ENCODE measurements at places on chromosomes 11 and 22.

- no peak for DNase-seq
Observed at GRCh38 chr11:26112264-26112663, 219.7 kb upstream of the ANO3 start.

- DNase-seq = no peak
Observed at GRCh38 chr11:75346912-75347647, 4.4 kb downstream of the ARRB1 start.

DNA sequence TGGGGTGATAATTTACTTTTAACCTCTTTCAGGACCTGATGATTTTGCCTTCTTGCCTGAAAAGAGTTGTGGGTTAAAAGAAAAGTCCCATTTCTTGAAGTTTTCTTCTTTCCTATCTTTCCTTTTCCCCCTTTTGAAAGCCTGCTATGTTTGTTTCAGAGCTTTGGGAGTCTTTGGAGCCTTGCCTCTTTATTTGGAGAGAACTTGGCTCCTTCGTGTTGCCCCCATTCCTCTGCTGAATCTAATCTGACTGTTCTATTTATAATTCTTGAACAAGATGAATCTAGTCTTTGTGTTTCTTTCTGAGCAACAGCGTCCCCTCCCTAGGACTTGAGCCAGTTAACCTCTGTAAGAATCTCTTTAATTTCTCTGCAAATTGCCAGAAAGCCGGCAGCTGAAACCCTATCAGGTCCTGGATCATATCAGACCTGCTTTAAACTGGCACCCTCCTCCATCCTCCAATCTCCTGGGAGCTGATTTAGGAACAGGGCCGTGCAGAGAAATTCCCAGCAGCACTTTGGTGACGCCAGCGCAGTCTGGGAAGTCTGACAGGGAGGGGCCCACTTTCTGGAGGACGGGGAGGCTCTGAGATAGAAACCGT lies 289.1 kb upstream of the SORL1-AS1 start:
- no peak for DNase-seq

- DNase-seq = no peak
Observed at GRCh38 chr22:46233231-46233630, 16.9 kb downstream of the CDPF1 start.

- no peak for DNase-seq
Observed at GRCh38 chr11:9039198-9039597, 35.4 kb upstream of the NRIP3 start.

All from stimulated activated CD8-positive, alpha-beta memory T cell treated with anti-CD3 and anti-CD28 coated beads, Interleukin-2, amount 100 ng/mL, for 48 hours (primary cell).